ENCODE measurements at places on chromosomes 16 and 17.

GRCh38 chr16:11677959-11678881, 10.0 kb downstream of the SNN start:
- DNase-seq, result no peak

GRCh38 chr17:10337136-10337535, 35.7 kb downstream of the MYH13 start:
- no peak for DNase-seq

DNA sequence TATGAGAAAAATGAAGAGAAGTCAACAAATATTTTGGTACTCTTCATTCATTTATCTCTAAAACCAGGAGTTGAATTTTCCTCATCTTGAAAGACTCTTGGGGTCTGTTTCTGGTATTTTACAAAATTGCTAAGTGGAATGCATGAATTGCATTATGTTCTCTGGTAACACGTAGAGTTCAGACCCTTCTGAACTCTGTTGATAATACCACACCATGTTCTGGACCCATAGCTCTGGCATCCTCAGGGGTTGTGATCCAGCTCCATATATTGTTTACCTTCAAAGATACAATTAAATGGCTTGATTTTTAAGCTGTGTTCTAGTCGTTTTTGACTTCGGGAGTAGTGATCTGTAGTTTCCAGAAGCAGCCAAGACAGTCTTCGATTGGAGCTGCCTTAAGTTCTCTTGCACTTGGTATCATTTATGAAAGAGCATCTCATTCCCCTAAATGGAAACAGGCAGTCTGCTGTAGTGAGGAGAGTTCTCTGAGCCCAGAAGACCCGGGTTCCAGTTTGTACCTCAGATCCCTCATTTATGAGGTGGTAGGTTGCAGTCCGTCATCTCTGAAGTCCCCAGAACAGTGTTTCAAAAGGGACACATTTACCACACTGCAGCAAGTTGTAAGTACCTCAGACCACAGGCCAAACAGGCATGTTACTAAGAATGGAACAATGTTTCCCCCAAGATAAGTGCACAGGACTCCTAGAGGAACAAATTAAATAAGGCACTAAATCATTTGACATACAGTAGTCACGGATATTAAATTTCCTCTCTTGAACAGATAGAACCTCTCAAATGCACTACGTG, 9.6 kb downstream of the PSMD7 start:
- DNase-seq, result no peak

- DNase-seq, result no peak
Measured at GRCh38 chr16:50303041-50303604, 36.8 kb downstream of the ADCY7 start.

DNA sequence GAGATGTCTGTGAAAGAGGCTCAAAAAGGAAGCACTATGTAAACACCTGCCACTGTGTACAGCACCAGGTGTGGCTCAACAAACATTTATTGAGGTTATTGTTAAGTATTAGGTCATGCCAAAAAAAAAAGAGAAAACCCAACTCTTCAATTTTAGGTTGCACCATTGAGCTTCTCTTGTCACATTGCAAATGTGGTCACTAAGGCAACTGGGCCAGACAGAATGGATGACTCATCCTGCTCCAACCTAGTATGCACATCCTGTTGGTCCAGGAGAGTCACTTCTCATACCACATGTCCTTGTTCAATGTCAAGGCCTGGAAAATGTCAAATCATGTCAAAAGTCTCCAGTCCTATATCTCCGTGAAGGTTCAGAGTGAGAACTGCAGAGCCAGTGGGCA, 25.0 kb downstream of the HOXB1 start:
- DNase-seq, result peak; percentile 22

GRCh38 chr17:56171186-56171959, 18.1 kb downstream of the ANKFN1 start:
- no peak for DNase-seq

DNA sequence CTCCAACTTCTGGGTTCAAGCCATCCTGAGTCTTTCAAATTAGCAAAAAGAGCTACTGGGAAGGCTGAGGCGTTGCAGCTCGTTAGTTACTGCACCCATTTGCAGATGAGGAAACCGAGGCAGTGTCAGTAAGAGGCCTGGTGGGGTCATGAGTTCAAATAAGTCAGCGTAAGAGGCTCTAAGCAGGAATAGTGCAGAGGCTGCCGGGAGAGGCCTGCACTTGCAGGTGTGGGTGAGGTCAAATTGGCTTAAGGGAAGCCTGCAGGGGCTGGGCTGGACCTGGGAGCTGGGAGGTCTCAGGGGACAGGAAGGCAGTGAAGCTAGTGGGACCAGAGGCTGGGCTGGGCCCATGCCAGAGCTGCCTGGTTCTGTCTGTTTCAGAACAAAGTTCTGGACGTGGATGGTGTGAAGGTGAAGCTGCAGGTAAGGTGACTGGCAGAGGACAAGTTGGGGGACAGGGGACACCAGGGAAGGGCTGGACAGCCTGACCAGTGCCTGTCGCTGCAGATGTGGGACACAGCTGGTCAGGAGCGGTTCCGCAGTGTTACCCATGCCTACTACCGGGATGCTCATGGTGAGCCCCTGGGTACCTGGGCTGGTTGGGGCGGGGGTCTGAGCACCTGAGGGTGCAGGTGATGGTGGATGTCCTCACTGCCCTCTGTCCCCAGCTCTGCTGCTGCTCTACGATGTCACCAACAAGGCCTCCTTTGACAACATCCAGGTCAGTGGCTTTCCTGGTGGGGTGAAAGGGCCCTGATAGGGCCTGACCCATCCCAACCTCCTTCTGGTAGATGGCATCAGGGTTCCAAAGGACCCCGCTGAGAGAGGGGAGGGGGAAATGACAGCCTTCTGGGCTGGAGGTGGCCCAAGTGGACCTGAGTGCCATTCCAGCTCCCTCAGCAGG, 3.0 kb downstream of the RAB26 start:
- no peak for DNase-seq

GRCh38 chr17:50152736-50153135, 2.3 kb upstream of the PPP1R9B start:
- DNase-seq, result no peak

DNA sequence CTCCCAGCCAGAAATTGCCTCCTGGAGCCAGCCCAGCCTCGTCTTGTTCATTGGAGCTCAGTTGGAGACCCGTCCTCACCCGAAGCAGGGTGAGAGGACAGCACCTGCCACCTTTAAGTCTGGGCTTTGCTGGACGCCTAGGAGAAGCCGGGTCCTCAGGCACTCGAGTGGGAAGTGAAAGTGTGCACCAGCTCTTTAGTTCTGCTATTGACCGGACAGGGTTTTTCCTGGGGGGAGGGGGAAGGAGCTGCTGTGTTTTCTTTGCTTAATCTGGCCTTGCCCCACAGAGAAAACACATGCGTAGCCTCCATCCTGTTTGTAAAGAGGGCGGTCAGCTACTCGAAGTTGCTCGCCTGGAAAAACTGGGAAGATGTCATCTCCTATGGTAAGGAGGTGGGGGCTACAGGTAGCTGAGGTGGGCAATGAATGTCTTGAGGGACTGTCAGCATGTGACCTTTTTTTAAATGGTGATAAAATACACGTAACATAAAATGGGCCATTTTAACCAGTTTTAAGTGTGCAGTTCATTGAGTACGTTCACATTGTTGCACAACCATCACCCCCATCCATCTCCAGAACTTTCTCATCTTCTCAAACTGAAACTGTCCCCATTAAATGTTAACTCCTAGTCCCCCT, 34.4 kb downstream of the CMIP start:
- no peak for DNase-seq

GRCh38 chr16:85903559-85903958, 4.6 kb downstream of the IRF8 start:
- no peak for DNase-seq

DNA sequence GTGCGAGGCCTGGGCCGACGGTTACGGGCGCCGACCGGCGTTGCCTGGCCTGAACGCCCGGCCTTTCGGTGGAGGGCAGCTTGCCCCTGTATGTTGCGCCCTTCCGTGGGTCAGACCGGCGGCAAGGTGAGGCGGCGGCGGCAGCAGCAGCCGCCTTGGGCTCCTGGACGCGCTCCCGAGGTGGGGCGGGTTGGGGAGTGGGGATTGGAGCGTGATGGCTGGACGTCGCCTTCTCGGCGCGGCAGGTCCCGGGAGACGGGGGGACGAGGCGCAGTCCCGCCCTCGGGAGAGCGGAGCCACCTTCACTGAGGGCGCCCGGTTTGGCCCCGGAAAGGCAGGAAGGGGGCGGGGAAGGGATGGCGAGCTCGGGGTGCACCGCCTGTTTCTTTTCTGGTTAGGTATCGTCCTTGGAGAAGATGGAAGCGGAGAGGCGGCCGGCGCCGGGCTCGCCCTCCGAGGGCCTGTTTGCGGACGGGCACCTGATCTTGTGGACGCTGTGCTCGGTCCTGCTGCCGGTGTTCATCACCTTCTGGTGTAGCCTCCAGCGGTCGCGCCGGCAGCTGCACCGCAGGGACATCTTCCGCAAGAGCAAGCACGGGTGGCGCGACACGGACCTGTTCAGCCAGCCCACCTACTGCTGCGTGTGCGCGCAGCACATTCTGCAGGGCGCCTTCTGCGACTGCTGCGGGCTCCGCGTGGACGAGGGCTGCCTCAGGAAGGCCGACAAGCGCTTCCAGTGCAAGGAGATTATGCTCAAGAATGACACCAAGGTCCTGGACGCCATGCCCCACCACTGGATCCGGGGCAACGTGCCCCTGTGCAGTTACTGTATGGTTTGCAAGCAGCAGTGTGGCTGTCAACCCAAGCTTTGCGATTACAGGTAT, 671 bp downstream of the DGKE start:
- peak; percentile 44 for DNase-seq

- DNase-seq, result no peak
Measured at GRCh38 chr17:50192618-50193291, 8.7 kb downstream of the COL1A1 start.

- no peak for DNase-seq
Measured at GRCh38 chr16:65012357-65012756, 109.5 kb downstream of the CDH11 start.

GRCh38 chr16:70770626-70771552, 30.1 kb downstream of the VAC14 start:
- no peak for DNase-seq

GRCh38 chr16:69720822-69721430, 5.4 kb downstream of the NQO1 start:
- no peak for DNase-seq

- DNase-seq, result no peak
Measured at GRCh38 chr16:79610771-79611170, 10.2 kb upstream of the MAF start.

GRCh38 chr16:87608400-87608985, 6.2 kb downstream of the JPH3 start:
- DNase-seq, result no peak

- DNase-seq, result no peak
Measured at GRCh38 chr17:43543300-43543699, 2.8 kb downstream of the ETV4 start.

- DNase-seq, result no peak
Measured at GRCh38 chr16:58002936-58003335, 1.7 kb downstream of the USB1 start.

- DNase-seq, result no peak
Measured at GRCh38 chr16:71859762-71860521, 14.2 kb downstream of the ATXN1L start.

DNA sequence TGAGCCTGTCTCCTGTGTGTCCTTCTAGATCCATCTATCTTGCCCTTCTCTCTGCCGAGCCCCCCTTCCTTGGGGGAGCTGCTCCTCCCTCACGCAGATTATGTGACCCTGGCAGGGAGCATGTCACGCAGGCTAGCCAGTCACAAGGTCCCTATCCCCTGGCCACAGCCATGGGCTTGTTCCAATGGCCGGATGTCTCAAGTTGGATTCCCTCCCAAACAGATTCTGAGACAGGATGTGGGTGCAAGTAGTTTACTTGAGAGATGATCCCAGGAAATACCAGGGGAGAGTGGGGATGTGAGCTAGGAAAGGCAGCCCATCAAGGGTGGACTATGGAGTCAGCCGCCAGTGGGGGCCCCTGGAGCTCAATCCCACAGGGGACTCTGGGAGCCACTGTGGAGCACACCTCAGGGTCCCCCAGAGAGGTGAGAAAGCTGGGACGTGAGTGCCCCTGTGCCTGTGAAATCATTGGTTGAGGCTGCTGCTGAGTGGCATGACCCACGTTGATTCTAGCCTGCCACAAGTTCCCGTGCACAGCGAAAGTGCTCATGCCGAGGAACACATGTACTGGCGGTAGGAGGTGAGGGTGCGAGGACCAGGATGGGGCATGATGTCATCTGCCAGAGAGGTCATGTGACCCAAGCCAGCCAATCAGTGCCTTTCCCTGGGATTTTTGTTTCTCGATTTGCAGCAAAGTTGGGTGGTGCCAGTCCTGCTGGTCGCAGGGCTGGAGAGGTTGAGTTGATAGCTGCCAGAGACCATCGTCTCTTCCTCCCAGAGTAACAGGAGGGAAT, 6.4 kb upstream of the CRISPLD2 start:
- DNase-seq, result no peak

GRCh38 chr16:4378999-4379690, 7.5 kb downstream of the VASN start:
- no peak for DNase-seq

DNA sequence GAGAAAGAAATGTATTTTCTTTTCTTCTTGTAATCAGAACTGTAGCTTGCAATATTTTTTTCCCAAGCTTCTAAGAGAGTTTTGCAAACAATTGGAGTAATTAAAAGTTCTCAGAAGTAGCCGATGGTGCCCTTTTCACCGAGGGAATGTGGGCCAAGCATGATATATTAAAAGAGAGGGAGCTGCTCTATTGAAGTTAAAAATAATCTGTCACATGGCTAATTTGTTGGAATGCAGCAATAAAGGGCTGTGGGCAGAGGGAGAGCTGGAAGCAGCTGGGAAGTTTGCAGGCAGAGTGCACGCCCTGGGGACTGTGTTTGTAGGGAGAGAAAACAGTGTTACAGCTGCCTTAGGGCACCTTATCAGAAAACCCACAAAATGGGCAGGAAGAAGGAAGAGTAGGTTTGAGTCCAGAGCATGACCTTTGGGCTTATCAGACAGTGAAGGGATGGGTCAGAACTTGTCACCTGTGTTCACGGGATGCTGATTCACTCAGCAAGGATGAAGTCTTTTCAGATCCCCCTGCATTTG, 18.5 kb upstream of the TERF2 start:
- DNase-seq, result no peak
